Forelimb muscle (tissue), 1 donor: ENCODE measurements at places on chromosomes 5 and 9. TPM values are rescaled to one million over a fixed set of nuclear protein-coding genes. Genes with fewer than 3 reads are reported as not detected.

Gene GMCL2
- polyA plus RNA-seq, result not detected

Gene RLN1
- polyA plus RNA-seq, result 0.27 TPM

Gene OTULINL
- 2.7 TPM for polyA plus RNA-seq

Gene PTPRD
- 55.8 TPM for polyA plus RNA-seq

Gene TRPM3
- polyA plus RNA-seq, result 0.19 TPM

Gene RLN2
- 0.63 TPM for polyA plus RNA-seq

Gene CSF2
- not detected for polyA plus RNA-seq

Gene RPS23
- 3,635 TPM for polyA plus RNA-seq

Gene ZFP2
- polyA plus RNA-seq, result 2.8 TPM

Gene KCNN2
- 8.2 TPM for polyA plus RNA-seq

Gene DNAI1
- polyA plus RNA-seq, result 0.24 TPM

Gene PCDHA9
- not detected for polyA plus RNA-seq

Gene OTP
- not detected for polyA plus RNA-seq
